Retina (tissue), 1 donor: ENCODE measurements at places on chromosomes 16 and 17.

- DNase-seq: no peak
Measured at GRCh38 chr16:81996664-81997509, 14.4 kb downstream of the SDR42E1 start.

GRCh38 chr17:1720856-1721386 lies 3.6 kb upstream of the WDR81 start:
- peak; percentile 71 for DNase-seq

GRCh38 chr17:33667052-33667509 lies 374.0 kb upstream of the ASIC2 start:
- no peak for DNase-seq

DNA sequence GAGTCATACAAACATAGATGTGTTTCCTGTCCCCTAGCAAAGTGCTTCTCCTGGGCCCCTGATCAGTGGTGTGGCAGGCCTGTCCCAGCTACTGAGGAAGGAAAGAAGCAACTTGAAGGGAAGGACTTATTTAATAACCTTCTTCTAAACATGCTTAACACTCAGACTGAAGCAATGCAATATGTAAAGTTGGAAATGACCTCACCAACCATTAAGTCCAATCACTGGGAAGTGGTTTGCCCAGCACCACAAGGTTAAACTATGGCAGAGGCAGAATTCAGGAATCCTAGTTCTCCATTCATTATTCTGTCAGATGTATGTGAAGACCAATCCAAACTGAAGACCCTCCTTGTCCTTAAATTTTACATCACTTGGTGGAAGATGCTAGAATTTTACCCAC lies 39.1 kb downstream of the CENPV start:
- DNase-seq: no peak

DNA sequence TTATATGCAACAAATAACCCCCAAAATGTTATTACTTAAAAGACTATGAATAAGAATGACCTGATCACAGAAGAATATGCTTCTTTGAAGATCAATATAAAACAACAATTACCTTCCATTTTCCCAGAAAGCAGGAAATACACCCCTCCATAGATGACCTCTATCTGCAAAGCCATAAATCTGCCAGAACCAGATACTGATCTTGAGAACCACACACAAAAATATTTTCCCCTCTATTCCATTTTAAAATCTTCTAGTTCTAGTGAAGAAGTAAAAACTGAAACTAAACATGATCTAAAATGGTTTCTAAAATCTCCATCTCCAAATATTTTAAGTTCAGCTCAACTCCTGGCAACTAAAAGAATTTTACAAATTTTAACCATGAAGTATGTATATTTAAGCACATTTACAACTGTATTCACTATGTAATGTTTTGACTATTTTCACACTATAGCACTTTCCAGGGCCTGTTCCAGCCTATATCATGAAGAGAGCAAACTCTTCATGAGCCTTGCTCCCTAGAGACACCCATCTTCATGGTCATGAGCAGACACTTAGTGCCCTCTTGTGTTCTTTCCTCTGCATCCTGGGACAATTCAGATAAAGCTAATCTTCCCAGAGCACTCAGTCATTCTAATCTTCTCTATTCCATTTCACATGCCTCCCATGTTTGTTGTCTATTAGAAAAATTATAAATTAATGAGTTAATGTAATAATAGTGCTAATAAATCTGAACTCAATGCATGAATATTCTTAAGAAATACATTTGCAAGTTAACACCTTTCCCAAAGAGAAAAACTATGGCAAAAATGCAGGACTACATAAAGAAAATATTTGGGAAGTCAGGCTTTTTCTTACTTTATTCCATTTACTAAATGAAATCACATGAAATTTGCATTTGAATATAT lies 87.0 kb downstream of the HELZ start:
- DNase-seq: peak; percentile 15

GRCh38 chr17:40022497-40022896 lies 7.3 kb downstream of the CSF3 start:
- no peak for DNase-seq

GRCh38 chr16:47578573-47578972 lies 117.4 kb downstream of the PHKB start:
- DNase-seq: no peak

GRCh38 chr17:61537264-61537771 lies 53.7 kb downstream of the NACA2 start:
- no peak for DNase-seq

DNA sequence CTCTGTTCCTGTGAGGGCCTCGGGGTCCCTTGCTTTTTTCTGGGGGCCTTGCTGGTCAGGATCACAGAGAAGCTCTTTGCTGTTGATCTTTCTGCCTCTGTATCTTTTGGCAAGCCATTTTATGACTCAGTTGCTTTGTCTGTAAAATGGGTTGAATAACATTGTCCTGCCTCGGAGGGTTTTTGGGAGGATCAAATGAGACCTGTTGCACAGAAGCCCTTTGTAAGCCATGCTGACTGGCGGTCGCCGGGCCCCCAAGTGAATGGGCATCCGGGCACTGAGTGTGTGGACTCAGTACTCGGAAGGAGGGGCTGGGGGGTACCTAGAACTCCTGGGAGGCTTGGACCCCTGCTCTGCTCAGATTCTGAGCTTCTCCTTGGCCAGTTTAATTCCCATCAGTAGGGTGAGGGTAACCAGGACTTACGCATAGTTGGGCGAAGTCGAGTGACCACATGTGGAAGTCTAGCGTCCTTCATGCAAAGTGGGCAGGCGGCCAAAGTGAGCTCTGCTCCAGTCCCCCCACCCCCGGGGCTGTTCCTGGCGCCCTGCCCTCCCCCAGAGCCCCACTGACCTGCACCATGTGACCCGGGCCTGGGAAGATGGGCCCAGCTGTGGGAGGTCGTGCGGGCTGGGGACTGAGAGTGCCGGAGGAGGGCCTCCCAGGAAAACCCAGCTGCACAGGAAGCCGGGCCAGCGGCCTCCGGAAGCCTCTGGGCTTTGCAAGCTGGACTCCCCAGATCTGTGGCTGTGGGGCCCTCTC lies 284.0 kb downstream of the SEC14L1 start:
- no peak for DNase-seq

- DNase-seq: no peak
Measured at GRCh38 chr16:2026461-2027023, at the start of gene NHERF2. NHERF2 (plus strand) TSS chr16:2026902; CDS start chr16:2027006, 104 bp downstream.
